NCI-H2081 treated with DMSO at 0.1 percent for 48 hours (cell line): ENCODE measurements at places on chromosomes 2 and 18.

GRCh38 chr2:763766-764525 is 86.7 kb upstream of the TMEM18 start:
- no peak for DNase-seq

GRCh38 chr2:183740241-183740640 is 616.0 kb downstream of the NUP35 start:
- no peak for DNase-seq

GRCh38 chr2:148615381-148615841 is 29.1 kb upstream of the EPC2 start:
- DNase-seq: no peak

GRCh38 chr2:134466141-134466540 is 212.3 kb downstream of the MGAT5 start:
- peak; percentile 40 for DNase-seq

- DNase-seq: no peak
Observed at GRCh38 chr18:22213333-22213973, 44.1 kb downstream of the GATA6 start.

GRCh38 chr2:179446476-179447141 is 182.0 kb upstream of the SESTD1 start:
- no peak for DNase-seq
